ENCODE measurements at places on chromosomes 11 and 22.

- DNase-seq, result no peak
Measured at GRCh38 chr11:92048415-92048814, 176.2 kb upstream of the FAT3 start.

GRCh38 chr11:75429902-75430713 is 2.9 kb downstream of the KLHL35 start:
- DNase-seq, result peak; percentile 84

- no peak for DNase-seq
Measured at GRCh38 chr11:94129512-94130297, 1.1 kb downstream of the PANX1 start.

- no peak for DNase-seq
Measured at GRCh38 chr11:123253911-123254310, 58.9 kb upstream of the CLMP start.

DNA sequence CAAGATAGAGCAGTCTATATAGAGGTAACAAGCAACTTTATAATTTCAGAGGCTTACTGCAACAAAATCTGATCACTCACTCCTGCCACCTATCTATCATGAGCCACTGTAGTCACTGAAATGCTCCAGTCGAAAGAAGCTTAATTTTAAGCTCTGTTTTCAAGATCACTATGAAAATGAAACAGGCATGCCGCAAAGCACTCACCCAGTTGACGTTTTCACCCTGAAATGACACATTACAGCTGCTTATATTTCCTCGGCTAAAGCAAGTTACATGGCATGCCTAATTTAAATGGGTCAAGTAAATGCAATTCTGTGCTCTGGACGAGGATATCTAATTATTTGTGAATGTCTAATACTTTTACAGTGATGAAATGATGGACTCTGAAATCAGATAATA is 616.3 kb downstream of the FAM181B start:
- DNase-seq, result no peak

DNA sequence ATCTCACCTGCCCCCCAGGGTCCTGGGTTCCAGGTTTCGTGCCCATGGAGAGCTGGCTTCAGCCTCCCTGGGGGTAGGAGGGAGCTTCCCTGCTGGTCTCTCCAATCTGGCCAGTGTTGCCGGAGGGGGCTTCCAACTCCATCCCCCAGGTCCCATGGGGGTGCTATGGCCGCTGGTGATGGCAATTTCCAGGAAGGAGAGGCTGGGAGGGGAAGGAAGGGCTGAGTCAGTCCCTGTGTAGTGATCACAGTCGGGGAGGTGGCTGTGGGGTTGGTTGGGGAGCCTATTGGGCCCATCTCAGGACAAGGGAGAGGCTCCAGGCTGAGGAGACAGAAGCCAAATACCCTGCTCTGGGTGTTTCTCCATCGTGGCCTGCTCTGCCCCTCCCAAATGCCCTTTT is 5.7 kb upstream of the CDC42EP2 start:
- no peak for DNase-seq

- no peak for DNase-seq
Measured at GRCh38 chr11:23364076-23364475, 503.8 kb upstream of the CCDC179 start.

GRCh38 chr11:35549787-35550186 is 24.4 kb upstream of the PAMR1 start:
- no peak for DNase-seq
